ENCODE measurements at places on chromosomes 2 and 18.

GRCh38 chr2:79860228-79861058 is 347.6 kb downstream of the CTNNA2 start:
- DNase-seq = peak; percentile 34

GRCh38 chr2:2764001-2764355 is 432.9 kb upstream of the MYT1L start:
- no peak for DNase-seq

GRCh38 chr2:201444746-201445465 is 6.4 kb downstream of the TRAK2 start:
- DNase-seq = no peak

- DNase-seq = no peak
Observed at GRCh38 chr18:388200-388599, 112.3 kb downstream of the COLEC12 start.

DNA sequence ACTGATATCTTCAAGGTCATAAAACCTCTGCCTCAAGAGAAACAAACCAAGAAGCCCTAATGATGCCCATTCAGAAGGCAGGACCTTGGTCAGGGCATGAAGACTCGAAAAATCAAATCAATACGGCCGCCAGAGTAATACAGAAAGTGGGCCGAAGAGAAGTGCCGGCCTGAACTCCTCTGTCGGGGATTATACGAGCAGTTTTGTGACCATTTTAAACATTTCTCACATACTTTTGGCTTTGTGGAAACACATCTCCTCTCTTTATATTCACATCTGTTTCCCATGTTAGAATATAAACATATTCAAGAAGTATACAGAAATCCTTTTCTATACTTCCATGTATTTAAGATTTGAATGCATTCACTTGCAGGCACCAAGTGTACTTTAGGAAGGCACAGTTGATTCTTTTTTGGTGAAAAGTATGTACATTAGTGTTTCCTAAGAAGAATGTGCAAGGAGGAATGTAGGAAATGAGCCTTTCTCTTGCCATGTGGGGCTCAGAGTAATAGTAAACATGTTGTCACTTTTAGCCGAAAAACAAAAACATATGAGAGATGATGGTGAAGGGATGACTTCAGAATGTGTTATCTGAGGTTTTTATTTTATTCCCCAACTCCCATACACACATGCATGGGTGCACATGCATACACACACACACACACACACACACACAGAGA is 707.9 kb upstream of the ID2 start:
- DNase-seq = no peak

DNA sequence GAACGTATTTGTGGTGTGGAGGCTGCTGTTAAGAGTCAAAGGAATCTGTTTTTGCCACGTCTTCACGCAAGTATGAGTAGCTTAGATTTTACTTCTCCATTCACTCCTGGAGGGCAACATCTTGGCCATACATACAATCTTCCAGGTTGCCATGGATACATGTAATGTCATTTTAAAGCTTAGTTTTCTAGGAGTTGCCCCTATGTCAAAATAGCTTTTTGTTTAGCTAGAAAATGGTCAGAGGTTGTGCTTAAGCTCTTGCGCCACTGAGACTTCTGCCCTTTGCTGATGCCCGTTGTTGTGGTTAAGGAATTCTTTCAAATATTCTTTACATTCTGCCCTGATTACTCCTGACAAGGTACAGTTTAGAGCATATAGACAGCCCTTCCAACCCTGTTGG is 245.4 kb upstream of the TFPI start:
- DNase-seq = no peak

DNA sequence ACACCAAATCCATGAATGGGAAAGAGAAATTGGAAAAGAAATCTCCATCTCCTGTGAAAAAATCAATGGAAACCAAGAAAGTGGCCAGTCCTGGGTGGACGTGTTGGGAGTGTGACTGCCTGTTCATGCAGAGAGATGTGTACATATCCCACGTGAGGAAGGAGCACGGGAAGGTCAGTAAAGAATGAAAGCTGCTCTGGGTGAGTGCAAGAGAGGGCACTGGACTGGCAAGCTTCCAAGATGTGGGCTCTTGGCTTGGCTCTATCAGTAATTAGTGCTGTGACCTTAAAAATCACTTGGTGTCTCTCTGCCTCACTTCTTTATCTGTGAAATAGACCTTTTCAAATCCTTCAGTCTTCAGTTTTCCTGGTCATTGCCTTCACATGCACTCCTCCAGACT is 89.0 kb downstream of the ZNF532 start:
- peak; percentile 55 for DNase-seq

DNA sequence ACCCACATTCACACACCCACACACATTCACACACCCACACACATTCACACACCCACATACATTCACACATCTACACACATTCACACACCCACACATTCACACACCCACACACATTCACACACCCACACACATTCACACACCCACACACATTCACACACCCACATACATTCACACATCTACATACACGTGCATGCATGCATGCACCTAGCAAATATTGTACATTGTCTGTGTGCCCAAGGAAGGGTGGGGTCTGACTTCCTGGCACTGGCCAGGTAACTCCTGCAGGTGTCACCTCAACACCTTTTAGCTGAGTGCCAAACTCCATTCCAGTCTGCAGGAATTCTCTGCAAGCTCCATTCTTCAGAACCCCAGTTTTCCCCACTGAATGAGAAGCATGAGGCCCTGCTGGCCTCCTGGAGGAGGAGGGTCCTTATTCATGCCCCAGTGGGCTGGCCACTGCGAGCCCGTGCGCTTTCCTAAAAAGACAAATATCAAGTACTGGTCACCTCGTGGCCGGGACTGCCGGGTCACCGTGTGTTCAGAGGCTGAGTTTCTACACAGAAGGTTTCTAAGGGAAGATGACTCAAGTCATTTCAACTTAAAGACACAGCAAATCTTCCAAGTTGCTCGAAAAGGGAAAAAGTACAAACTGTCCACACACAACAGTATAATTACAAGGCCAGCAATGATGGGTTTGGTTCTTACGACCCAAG is 131.5 kb downstream of the HDAC4 start:
- no peak for DNase-seq

DNA sequence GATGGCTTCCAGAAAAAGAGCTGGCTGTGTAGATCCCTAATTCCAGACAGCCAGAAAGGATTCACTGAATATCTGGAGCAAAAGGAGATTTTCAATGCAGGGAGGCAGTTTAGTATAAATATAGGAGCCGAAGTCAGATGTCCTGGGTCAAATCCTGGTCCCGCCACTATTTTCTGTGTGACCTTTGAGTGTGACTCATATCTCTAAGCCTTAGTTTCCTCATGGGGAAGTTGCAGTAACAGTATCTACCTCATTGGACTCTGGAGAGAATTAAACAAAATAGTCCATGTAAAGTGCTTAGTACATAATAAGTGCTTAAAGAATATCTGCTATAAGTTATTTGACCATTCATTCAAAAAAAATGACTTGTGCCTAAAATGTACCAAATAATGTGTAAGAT is 52.1 kb upstream of the ITGA6 start:
- DNase-seq = no peak

GRCh38 chr2:19736191-19736831 is 165.5 kb downstream of the TTC32 start:
- DNase-seq = no peak

GRCh38 chr18:42229211-42230210 is 274.5 kb downstream of the PIK3C3 start:
- DNase-seq = no peak

GRCh38 chr2:43699761-43700160 is 23.5 kb upstream of the C1GALT1C1L start:
- DNase-seq = no peak

DNA sequence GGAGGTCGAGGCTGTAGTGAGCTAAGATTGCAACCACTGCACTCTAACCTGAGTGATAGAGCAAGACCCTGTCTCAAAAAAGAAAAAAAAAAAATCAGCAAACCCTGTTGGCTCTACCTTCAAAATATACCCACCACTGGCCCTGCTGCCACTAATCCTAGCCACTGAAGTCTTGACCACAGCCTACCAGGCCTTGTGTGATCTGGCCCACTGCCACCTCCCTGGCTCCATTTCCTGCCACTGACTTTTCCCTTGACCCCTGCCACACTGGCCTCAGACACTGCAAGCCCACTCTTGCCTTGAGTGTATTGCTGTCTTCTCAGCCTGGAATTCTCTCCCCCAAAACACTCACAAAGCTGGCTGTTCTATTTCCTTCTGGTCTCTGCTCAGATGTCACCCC is 33.7 kb downstream of the SH2D6 start:
- DNase-seq = no peak

DNA sequence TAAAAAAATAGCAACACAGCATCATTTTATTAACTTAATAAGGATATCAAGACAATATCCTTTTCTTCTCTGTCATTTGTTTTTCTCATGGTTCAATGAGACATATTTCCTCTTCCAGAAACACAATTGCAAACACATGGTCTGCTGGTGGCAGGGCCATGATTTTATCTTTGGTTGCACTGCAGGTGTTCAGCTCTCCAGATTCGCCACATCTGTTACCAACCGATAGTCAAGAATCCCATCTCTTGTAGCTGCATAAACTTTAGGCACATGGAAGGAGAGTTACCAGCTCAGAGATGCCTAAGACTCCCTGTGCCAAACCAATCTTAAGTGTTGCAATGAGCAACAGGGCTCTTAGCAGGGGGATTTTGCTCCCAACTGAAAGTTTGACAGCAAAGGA is 1303.2 kb upstream of the CELF4 start:
- DNase-seq = no peak

DNA sequence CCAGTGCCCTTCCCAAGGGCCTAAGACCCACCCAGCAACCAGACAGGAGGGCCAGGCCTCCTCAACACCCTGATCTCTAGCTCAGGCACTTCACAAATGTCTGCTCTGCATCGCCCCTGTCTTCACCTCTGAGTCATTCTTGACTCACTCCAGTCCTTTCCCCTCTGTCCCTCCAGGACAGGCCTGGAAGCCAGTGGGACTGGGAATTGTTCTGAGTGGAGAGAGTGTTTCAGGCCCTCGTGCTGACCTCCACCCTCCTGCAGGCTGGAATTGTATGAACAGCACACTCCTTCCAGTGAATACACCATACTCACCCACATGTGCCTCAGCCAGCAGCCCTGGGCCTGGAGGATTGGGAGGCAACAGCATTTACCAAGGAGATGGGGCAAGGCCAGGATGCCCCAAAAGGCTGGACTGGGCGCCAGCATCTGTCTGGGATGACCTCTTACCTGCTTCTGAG is 304.2 kb downstream of the CYP26B1 start:
- DNase-seq = peak; percentile 72

DNA sequence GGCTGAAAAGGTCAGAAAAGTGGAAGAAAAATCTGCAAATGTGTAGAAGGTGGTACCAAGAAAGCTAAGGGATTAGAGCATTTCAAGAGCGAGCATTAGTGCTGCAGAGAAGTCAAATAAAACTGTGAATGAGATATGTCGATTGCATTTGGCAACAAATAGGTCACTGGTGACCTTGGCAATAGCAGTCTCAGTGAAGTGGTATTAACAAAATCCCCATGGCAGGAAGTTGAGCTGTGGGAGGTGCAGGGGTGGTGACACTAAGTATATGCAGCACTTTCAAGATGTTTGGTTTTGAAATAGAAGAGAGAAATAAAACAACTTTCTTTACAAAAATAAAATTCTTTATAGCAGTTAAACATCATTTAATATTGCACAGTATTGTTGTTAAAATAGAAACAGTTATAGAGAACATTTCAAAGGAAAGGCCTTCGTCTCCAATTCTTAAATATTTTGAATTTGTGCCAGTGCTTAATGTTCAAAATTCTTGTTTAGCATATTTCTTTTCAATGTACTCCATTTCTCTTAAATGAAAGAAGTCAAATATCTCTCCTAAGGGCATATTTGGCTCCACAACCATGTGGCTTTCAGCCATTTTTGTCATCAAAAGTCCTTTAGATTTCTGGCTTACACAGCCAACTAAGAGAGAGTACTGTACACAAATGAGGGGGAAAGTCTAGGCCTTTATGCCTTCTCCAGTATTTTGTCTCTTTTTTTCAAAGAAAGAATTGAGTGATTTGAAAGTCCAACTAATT is 443.0 kb upstream of the MMADHC start:
- no peak for DNase-seq

DNA sequence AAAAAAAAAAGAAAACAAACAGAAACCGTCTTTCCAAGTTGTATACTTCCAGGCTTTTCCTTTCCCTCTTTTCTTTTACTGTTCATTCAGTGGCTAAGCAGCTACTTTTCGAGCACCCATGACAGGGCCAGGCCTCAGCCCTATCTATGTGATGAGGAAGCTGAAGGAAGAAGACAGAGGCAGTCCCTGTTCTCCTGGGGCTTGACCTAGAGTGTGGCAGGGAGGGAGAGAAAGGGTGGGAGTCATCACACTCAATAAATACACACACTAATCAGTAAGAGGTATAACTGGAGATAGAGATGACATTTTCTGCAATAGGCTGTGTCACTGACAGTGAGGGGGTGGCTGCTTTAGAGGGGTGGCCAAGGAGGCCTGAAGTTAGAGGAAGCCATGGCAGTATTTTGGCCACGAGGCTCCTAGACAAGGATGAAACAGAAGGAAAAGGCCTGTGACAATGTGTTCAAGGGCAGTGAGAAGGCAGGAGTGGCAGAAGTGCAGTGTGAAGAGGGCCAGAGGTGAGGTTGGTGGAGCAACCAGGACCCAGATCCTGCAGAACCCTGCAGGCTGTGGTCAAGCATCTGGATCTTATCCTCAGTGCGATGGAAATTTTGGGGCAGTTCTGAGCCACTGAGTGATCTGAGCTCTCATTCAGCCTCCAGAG is 131.8 kb upstream of the TTC39C start:
- DNase-seq = no peak

- DNase-seq = no peak
Observed at GRCh38 chr2:187037310-187037709, 188.3 kb upstream of the ZSWIM2 start.

- DNase-seq = no peak
Observed at GRCh38 chr2:85253890-85254289, 73.9 kb downstream of the TGOLN2 start.

GRCh38 chr2:234130777-234131181 is 80.3 kb downstream of the SPP2 start:
- no peak for DNase-seq

DNA sequence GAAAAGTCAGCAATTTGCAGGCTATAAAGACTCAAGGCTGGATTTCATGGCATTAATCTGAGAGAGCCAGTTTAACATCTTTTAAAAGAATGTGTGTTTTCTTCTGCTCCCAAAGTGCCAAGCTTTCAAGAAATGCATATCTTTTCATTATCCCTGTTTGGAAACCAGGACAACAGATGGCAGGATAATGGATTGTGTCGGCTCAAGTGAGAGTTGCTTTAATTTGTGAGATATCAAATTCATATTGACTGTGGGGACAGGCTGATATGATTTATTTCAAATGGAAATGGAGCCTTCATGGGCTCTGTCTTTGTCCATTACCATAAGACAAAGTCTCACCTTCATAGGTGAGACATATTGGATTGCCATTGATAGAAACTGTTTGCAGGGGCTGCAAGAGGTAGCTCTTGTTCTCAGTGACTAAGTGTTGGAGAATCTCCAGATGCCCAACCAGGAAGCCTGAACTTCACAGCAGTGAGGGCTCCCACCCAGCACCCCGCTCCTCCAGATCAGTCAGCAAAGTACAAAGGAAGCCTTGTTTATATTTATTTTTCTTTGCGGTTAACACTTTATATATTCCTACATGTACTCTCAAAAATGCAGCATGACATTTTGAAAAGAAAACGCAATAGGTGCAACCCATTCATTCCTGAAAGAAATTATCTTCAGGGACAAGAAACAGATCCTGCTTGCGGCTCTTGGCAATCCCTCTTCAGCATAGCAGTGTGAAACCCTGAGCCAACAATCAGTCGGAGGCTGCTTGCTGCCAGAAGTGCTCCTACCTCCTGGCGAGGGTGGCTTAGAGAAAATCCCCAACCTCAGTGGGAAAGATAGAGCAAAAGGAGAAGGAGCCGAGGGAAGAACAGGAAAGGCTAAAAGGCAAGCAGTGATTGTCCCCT is 65.8 kb upstream of the ATL2 start:
- DNase-seq = no peak

- no peak for DNase-seq
Observed at GRCh38 chr2:168426861-168427260, 29.2 kb upstream of the CERS6 start.

All from cardiac fibroblast (primary cell).